Sigmoid colon (tissue), 7 donors: ENCODE measurements at places on chromosomes 5 and 9. TPM values are rescaled to one million over a fixed set of nuclear protein-coding genes. Genes with fewer than 3 reads are reported as not detected.

DNA sequence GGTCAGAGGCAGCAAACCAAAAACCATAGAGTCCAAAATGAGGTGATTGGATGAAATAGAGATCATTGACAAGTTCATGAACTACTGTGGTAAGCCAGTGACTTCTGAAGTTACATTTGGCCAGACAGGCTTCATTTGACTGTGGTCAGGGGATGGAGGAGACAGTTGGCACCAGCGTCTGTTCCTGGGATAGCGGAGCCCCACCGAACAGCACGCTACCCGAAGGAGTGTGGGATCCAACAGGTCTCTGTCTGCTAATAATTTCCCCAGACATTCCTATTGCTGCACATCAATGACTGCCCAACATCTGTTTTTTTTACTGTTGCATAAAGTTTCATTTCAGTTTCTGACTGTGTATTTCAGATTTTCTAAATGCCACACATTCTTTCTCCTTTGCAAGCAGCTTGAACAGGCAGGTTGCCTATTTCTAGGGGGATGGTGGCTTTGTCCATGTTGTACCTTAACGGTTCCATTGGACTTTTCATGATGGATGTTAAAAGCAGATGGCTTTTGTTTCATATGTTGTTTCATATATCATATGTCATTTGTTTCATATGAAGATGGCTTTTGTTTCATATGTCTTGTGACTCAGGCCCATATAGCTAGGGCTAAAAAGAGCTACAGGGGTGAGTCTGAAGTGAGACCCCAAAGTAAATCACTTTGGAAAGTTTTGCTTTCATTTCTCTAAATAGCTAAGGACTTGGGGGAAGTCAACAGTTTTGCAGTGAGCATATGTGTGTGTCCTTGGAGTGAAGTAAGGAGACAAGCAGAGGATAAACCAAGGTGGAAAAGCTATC, 180.8 kb downstream of the GOLPH3 start:
- H3K36me3 ChIP-seq, result no peaks in the 10 kb centered on the region
- H3K4me1 ChIP-seq, result peaks cover 17% of the 10 kb centered on the region
- no peak overlapping the region for H3K27ac ChIP-seq
- H3K27me3 ChIP-seq, result no peaks in the 10 kb centered on the region

DNA sequence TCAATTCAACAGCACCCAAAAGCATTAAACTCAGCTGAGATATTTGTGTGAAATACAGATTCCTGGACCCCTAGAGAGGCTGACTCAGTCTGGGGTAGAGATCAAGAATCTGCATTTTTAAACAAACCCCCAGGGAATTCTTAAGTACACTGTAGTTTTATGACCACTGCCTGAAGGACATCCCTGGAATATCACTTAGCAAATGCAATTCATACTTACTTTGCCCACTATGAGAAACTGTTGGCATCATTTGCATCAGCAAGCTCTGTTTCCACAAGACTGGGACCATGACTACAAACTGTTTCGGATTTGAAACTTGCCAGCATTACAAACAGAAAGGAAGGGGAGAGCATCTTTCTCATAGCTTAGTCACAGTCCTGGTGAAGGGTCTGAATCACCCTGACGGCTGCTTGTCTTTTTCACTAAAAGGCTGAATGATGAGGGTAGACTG, 63.7 kb downstream of the MLLT3 start:
- no peaks in the 10 kb centered on the region for H3K27me3 ChIP-seq
- no peaks in the 10 kb centered on the region for H3K36me3 ChIP-seq
- H3K4me1 ChIP-seq, result peaks cover 2% of the 10 kb centered on the region
- no peak overlapping the region for H3K4me3 ChIP-seq
- no peak for DNase-seq
- peak overlapping the region; percentile 70 for H3K27ac ChIP-seq

The ZDHHC11B gene
- not detected for polyA plus RNA-seq

- no peaks in the 10 kb centered on the region for H3K36me3 ChIP-seq
- H3K4me3 ChIP-seq, result no peak overlapping the region
- H3K27me3 ChIP-seq, result no peaks in the 10 kb centered on the region
- no peaks in the 10 kb centered on the region for H3K4me1 ChIP-seq
- H3K27ac ChIP-seq, result no peak overlapping the region
- no peak for DNase-seq
These were observed 63.0 kb upstream of the BASP1 start for GRCh38 chr5:17154211-17154996.

GRCh38 chr5:111225926-111226325, 1.7 kb downstream of the CAMK4 start:
- no peak for DNase-seq
- peaks cover 15% of the 10 kb centered on the region for H3K4me1 ChIP-seq
- H3K36me3 ChIP-seq, result no peaks in the 10 kb centered on the region
- H3K27ac ChIP-seq, result no peak overlapping the region
- H3K4me3 ChIP-seq, result no peak overlapping the region
- no peaks in the 10 kb centered on the region for H3K27me3 ChIP-seq

GRCh38 chr9:98911042-98911441, 32.7 kb upstream of the COL15A1 start:
- no peaks in the 10 kb centered on the region for H3K36me3 ChIP-seq
- H3K27me3 ChIP-seq, result no peaks in the 10 kb centered on the region
- no peak overlapping the region for H3K4me3 ChIP-seq
- H3K4me1 ChIP-seq, result no peaks in the 10 kb centered on the region

GRCh38 chr9:15725953-15726352, 173.1 kb downstream of the CCDC171 start:
- H3K36me3 ChIP-seq, result no peaks in the 10 kb centered on the region
- no peak overlapping the region for H3K27ac ChIP-seq
- no peaks in the 10 kb centered on the region for H3K27me3 ChIP-seq
- no peak for DNase-seq
- no peak overlapping the region for H3K4me3 ChIP-seq

The CER1 gene
- not detected for polyA plus RNA-seq

- H3K4me1 ChIP-seq, result peaks cover 12% of the 10 kb centered on the region
- H3K27ac ChIP-seq, result no peak overlapping the region
- H3K36me3 ChIP-seq, result no peaks in the 10 kb centered on the region
- peak; percentile 52 for DNase-seq
These were observed 171.3 kb downstream of the RGS3 start for GRCh38 chr9:113634596-113635515.

GRCh38 chr9:136392538-136393449, 7.2 kb downstream of the SNAPC4 start:
- peaks cover 49% of the 10 kb centered on the region for H3K36me3 ChIP-seq
- H3K4me3 ChIP-seq, result no peak overlapping the region
- no peaks in the 10 kb centered on the region for H3K4me1 ChIP-seq
- no peaks in the 10 kb centered on the region for H3K27me3 ChIP-seq
- DNase-seq, result no peak

The NEUROG1 gene
- polyA plus RNA-seq, result not detected

The HAPLN1 gene
- polyA plus RNA-seq, result 0.32 TPM

- H3K4me1 ChIP-seq, result peaks cover 7% of the 10 kb centered on the region
- no peak for DNase-seq
- H3K27me3 ChIP-seq, result no peaks in the 10 kb centered on the region
- H3K27ac ChIP-seq, result no peak overlapping the region
- H3K4me3 ChIP-seq, result no peak overlapping the region
These were observed 75.2 kb upstream of the NFIB start for GRCh38 chr9:14389146-14389545.

DNA sequence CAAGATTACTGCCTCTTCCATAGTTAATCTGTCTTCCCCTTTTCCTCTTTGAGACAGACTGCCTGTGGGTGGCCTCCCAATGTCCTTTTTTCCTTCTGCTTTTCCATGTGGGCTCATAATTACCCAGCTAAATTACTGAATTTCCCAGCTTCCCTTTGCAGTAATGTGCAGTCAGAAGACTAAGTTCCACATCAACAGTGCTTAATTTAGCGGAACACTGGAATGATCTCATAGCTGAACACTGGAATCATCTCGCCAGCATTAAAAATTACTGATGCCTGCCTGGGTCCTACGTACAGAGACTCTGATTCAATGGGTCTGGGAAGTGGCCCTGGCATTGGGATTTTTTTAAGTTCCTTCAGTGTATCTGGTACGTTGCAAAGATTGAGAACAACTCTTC, 84.3 kb downstream of the DNAH5 start:
- no peak for DNase-seq
- H3K27me3 ChIP-seq, result no peaks in the 10 kb centered on the region
- H3K4me3 ChIP-seq, result no peak overlapping the region
- no peaks in the 10 kb centered on the region for H3K4me1 ChIP-seq
- H3K36me3 ChIP-seq, result no peaks in the 10 kb centered on the region

GRCh38 chr5:51082741-51083140, 300.5 kb upstream of the ISL1 start:
- H3K4me3 ChIP-seq, result no peak overlapping the region
- no peaks in the 10 kb centered on the region for H3K36me3 ChIP-seq
- no peak overlapping the region for H3K27ac ChIP-seq

DNA sequence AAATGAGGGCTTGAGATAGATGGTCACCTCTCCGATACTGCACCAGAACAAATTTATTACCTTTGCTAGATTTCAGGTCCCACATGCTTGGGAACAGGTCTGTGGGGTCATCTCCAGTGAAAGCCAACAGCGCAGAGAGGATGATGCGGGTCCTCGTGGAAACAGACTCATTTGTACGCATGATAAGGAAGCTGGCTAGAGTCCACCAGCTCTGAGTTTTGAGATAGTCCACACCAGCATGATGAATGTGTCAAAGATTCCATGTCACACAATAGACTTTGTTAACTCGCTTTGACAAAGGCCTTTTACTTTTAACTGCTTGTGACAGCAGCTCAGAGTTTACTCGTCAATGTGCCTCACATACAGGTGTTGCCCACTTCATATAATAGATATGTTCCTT, 105.4 kb upstream of the TBCA start:
- H3K27me3 ChIP-seq, result no peaks in the 10 kb centered on the region
- H3K4me3 ChIP-seq, result no peak overlapping the region
- no peaks in the 10 kb centered on the region for H3K4me1 ChIP-seq
- H3K27ac ChIP-seq, result no peak overlapping the region
- no peak for DNase-seq
- H3K36me3 ChIP-seq, result no peaks in the 10 kb centered on the region

DNA sequence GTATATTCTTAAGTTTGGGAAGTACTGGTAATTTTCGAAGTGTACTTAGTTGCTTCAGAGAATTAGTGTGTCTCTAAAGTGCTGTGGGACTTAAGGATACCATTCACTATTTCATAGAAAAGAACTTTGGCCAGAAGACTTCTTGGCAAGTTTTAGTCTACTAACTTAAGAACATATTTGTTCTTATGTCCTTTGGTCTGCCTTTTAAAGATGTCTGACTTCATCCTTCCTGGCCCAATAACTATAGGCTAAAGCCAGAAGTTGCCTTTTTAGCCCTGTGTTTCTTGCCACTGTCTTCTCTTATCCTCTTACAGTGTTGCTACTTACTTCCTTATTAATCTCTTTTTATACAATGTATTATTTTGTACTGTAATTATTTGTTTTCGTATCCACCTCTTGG, 6.3 kb downstream of the RBM27 start:
- DNase-seq, result no peak
- no peak overlapping the region for H3K4me3 ChIP-seq
- peaks cover 47% of the 10 kb centered on the region for H3K4me1 ChIP-seq
- peak overlapping the region; percentile 38 for H3K27ac ChIP-seq

GRCh38 chr5:37214550-37214949, 34.6 kb downstream of the CPLANE1 start:
- no peak for DNase-seq
- H3K27me3 ChIP-seq, result no peaks in the 10 kb centered on the region
- H3K4me3 ChIP-seq, result no peak overlapping the region
- no peaks in the 10 kb centered on the region for H3K4me1 ChIP-seq
- no peak overlapping the region for H3K27ac ChIP-seq
- peaks cover 34% of the 10 kb centered on the region for H3K36me3 ChIP-seq

The INSL6 gene
- polyA plus RNA-seq, result not detected

- no peak for DNase-seq
- no peak overlapping the region for H3K4me3 ChIP-seq
- no peaks in the 10 kb centered on the region for H3K4me1 ChIP-seq
- no peaks in the 10 kb centered on the region for H3K27me3 ChIP-seq
These were observed 320.9 kb downstream of the DMAC1 start for GRCh38 chr9:7478646-7479045.

GRCh38 chr9:113997610-113998009, 80.5 kb downstream of the AMBP start:
- no peak overlapping the region for H3K4me3 ChIP-seq
- H3K4me1 ChIP-seq, result peaks cover 18% of the 10 kb centered on the region
- no peaks in the 10 kb centered on the region for H3K27me3 ChIP-seq
- no peak overlapping the region for H3K27ac ChIP-seq
- H3K36me3 ChIP-seq, result peaks cover 6% of the 10 kb centered on the region

The BAAT gene
- 0.60 TPM for polyA plus RNA-seq

The MOB3B gene
- 16.1 TPM for polyA plus RNA-seq

- H3K4me1 ChIP-seq, result no peaks in the 10 kb centered on the region
- no peak overlapping the region for H3K4me3 ChIP-seq
- peak; percentile 43 for DNase-seq
- no peaks in the 10 kb centered on the region for H3K36me3 ChIP-seq
- no peak overlapping the region for H3K27ac ChIP-seq
These were observed 173.1 kb downstream of the CACNA1B start for GRCh38 chr9:138050472-138051330.

The ADRA1B gene
- polyA plus RNA-seq, result 0.92 TPM

GRCh38 chr5:132813599-132814502, 749 bp downstream of the SOWAHA start:
- peaks cover 49% of the 10 kb centered on the region for H3K27me3 ChIP-seq
- peak; percentile 60 for DNase-seq
- no peaks in the 10 kb centered on the region for H3K36me3 ChIP-seq

DNA sequence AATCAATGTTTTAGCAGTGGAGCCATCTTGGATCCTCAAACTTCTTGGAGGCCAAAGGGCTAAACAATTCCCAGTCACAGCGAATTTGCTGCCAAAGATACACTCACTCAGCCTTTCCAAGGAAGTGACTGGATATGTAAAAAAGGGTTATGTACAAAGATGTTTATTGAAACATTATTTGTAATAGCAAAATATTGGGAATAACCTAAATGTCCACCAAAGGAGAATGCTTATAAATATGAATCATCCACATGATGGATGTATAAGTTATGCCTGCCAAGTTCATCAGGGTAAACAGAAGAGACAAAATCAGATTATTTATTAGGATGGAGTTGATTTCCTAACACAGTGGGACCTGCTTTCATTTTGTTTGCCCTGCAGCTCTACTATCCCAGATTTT, 145.2 kb upstream of the ABCA1 start:
- no peak for DNase-seq

DNA sequence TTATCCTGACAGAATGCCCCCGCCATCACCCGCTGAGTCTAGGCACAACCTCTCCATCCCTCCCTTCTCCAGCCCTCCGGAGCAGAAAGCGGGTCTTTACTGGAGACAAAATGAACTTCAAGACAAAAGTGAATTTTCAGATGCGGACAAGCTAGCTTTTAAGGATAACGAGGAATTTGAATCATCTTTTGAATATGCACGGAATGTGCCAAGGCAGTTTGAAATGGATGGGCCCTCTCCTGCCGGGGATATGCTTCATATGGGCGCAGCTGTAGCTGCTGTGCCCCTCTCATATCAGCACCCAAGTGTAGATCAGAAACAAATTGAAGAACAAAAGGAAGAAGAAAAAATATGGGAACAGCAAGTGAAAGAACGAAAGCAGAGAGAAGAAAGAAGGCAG, 37.5 kb downstream of the CPLANE1 start:
- H3K4me3 ChIP-seq, result no peak overlapping the region
- no peaks in the 10 kb centered on the region for H3K27me3 ChIP-seq
- H3K36me3 ChIP-seq, result peaks cover 89% of the 10 kb centered on the region
- H3K4me1 ChIP-seq, result no peaks in the 10 kb centered on the region
- DNase-seq, result no peak
- no peak overlapping the region for H3K27ac ChIP-seq
